ENCODE measurements at places on chromosomes 7 and 10.

DNA sequence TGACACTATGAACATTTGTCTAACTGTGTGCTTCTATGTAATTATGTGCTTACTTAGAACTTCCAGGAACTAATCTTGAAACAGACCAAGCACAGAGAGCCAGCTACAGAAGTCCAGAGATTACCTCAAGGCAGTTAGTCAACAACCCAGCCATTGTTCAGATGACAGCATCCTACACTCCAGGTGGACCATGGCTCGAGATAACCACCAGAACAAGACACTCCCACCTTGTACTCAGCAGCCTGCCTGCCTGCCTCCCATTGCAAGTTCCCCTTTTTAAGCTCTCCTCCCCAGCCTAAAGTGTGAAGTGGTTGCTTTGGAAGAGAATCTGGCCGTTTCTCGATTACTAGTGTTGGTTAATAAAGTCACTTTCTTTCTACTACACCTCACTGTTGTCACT is 1080.6 kb upstream of the LRRN3 start:
- DNase-seq: no peak

DNA sequence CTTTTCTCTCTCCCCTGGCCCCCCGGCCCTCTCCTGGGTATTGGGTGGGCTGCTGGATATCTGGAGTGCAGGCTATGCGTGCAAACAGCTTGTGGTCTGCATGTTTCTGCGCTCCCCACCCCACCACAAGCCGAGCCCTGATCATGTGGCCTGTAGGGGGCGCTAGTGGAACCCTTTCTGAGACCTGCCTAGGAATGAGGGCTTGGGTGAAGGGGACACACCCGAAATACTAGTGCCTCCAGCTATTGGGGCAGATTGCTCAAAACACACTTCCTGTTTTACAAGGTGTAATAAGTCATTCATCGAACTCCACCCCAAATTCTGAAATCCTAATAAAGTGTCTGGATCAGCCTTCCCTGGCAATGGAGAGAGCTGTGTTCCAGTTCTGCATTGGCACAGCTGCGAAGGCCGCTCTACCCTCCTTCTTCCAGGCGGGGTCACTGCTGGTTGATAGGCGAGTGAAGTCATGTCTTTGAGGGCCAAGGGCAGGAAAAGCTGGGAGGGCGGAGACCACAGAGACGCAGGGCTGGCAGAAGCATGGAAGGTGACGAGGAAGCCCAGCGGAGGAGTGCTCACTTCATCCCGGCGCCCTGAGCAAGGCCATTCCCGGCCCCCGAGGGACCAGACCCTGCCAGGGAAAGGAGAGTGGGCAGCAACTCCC is 19.8 kb upstream of the PRRT4 start:
- no peak for DNase-seq

DNA sequence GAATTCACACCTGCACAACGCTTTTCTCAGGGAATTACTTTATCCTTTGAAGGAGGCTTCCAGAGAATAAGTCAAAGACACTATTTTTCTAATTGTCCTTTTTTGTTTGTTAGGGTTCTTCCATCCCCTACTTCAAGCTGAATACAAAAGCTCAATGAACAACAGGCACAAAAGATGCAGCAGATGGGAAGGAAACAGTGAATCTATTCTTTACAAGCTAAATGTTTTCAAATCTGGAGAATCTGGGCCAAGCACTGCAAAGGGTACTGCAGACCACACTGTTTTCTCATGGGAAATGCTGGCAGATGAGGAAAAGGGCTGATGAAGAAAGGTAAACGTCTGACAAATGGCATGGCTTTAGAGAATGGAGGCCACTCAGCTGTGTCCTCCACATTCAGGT is 18.5 kb downstream of the LIPA start:
- peak; percentile 57 for DNase-seq

- DNase-seq: peak; percentile 35
Observed at GRCh38 chr10:68301790-68302502, 29.9 kb upstream of the HNRNPH3 start.

GRCh38 chr7:158617737-158618128 is 30.1 kb upstream of the PTPRN2 start:
- no peak for DNase-seq

DNA sequence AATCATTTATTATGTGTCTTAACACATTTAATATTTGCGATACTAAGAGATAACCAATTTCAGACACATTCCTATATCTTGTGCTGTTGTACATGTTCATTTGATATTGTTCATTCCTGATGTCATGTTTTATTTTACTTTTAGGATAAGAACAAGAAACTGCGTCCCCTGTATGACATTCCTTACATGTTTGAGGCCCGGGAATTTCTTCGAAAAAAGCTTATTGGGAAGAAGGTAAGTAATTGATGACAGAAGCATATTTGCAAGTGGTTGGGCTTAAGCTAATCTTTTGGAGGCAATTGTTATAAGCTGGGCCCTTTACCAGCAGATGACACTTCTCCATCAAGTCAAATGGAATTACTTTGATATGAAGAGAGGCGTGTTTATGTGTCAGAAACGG is 155.3 kb downstream of the SND1 start:
- DNase-seq: no peak

DNA sequence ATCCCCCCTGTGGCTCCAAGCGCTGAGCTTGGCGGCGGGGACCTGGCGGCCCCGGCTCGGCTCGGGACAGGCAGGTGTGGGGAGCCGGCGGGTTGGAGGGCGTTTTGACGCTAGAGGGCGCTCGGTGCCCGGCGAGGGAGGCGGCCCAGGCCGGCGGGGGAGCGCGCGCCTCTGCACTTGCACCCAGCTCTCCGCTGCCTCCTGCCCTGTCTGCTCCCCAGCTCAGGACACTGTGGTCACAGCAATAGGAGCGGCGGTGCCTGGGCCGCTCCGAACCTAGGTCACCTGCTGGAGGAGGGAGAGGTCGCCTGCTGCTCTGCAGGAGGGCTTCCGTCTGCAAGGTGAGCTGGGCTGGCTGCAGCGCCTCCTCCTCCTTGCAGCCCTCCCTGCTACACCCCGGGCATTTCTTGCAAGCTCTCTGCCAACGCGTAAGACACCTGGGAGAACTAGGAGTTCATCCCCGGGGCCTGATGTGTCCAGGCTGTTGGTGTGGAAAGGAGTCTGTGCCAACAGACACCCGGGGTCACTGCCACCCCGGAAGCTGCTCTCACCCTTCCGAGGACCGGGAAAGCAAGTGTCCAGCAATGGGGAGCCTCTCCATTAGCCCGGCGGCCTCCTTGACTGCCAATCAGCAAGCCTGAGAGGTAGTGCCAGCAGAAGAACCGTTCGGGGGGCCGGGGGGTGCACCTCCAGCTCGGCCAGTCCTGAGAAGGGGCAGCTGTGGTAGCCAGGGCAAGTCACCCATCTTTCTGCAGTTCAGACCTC is 620.4 kb downstream of the GALNT17 start:
- peak; percentile 32 for DNase-seq

DNA sequence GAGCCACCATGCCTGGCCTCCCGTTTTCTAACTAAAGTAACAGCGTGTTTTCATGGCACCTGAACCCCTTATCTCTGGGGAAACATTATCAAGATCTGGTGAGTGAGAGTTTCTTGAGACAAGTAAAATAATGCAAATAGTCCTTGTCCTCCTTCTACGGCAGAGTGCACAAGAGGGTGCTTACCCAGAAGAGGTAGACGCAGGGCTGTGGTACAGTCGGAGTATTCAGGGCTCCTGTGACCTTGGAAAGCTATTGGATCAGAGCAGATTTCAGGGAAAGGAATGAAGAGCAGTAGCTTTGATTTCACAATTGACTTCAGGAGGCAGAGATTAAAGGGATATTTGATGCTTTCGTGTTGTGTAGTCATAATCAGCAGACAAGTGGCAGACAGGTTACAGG is 269.1 kb downstream of the ZNF248 start:
- no peak for DNase-seq

DNA sequence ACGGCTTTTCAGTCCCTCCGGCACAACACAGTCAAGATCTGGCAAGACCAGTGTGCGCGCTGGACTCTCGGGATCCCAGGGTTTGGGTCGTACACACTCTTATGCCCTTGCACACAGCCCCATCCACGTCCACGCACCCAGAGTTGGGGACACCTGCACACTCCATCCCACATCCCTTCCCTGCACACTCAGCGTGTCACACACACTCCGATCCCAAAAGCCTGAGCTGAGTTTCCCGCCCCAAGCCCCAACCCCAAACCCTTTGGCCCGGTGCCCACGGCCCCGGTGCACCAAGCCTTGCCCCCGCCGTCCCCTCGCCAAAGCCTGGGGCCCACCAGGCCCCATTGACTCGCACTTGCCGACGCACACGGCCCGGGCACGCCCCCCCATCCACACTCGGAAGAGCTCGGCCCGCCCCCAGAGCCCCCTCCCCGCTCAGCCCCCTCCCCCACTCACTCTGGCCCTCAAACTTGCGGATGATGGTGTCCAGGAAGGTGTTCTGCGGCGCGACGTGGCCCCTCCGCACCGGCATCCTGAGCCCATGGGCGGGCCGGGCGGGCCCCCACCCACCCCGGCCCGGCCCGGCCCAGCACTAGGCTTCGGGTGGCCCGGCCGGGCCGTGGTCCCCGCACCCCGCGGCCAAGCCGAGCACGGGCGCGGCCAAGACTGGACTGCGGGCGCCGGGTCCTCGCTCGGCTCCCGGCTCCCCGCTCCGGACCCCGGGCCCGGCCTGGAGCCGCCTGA is 567 bp downstream of the KCNH2 start:
- DNase-seq: no peak

DNA sequence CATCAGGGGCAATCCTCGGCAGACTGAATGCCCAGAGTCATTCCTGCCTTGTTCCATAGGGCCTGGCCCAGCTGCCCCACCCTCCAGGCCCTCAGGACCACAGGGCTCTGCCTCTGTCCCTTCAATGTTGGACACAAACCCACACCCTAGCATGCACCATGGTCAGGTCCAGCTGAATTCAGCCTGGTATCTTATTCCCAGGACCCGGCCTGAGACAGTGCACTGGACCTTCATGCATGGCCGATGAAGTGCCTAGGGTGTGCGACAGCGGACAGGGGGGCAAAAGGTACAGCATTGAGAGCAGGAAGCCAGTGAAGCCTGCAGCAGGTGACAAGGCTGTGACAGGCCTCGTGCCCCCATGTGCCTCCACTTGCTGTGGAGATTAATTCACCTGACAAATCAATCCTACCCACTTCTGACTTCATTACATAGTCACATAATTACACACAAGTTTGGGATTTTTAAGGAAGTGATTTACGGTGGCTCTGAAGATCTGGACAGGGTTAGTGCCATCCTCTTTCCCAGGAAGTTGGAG is 261.9 kb downstream of the GRID1 start:
- DNase-seq: no peak

- no peak for DNase-seq
Observed at GRCh38 chr10:124645467-124646095, 98.6 kb downstream of the FAM53B start.

DNA sequence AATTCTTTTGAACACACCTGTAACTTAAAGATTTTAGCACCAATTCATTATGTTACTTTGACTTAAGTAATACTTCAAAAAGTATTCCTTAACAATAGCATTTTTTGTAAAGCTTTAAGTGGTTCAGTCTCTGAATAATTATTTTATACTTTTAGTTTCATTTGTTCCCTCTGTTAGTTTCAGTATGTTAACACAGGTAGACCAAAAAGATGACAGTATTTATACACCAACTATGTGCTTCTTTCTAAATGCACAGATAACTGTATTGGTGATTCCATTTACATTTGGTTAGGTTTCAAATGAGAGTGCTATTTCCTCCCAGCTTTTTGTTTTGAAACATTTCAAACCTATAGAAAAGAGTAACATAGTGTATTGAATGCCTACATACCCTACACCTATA is 14.0 kb downstream of the RALA start:
- DNase-seq: no peak

- no peak for DNase-seq
Observed at GRCh38 chr10:106917452-106918055, 247.0 kb downstream of the SORCS1 start.

GRCh38 chr7:100929808-100930174 is 19.5 kb upstream of the MUC3A start:
- no peak for DNase-seq

DNA sequence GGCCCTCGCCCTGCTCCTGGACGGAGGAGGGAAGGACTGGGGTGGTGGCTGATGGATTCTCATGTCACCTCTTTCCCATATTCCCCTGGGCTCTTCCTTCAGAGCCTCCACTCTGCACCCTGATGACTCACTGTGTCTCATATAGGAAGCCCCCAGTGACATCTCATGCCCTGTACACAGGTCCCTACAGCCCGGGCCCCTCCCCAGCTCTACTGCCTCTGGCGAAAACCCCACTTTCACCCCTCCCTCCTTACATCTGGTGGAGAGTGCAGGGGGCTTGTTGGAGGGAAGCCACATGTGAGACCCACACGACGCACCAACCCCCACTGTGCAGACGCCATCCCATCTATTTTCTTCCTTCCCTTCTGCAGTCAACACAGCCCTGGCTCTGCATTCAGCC is 72.8 kb upstream of the ZNF479 start:
- no peak for DNase-seq

DNA sequence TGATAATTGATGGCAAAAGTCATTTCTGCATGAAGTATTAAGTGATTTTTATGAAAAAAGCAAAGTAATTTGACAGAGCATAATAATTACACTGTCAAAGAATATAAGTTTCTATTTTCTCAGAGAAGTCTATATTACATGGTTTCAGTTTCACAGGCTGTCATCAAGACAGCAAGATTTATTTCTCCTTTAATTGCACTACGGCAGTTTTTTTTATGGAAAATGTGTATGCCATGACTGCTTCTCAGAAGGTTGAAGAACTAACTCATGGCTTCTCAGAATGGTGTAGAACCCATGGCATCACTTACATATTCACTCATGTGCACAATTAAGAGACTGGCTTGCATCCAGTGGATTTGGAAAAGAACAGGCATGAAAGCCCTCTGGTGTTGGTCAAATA is 870.3 kb upstream of the SORCS1 start:
- DNase-seq: no peak
